Activated CD8-positive, alpha-beta memory T cell treated with anti-CD3 and anti-CD28 coated beads for 1 hour (primary cell): ENCODE measurements at places on chromosomes 3 and 15.

DNA sequence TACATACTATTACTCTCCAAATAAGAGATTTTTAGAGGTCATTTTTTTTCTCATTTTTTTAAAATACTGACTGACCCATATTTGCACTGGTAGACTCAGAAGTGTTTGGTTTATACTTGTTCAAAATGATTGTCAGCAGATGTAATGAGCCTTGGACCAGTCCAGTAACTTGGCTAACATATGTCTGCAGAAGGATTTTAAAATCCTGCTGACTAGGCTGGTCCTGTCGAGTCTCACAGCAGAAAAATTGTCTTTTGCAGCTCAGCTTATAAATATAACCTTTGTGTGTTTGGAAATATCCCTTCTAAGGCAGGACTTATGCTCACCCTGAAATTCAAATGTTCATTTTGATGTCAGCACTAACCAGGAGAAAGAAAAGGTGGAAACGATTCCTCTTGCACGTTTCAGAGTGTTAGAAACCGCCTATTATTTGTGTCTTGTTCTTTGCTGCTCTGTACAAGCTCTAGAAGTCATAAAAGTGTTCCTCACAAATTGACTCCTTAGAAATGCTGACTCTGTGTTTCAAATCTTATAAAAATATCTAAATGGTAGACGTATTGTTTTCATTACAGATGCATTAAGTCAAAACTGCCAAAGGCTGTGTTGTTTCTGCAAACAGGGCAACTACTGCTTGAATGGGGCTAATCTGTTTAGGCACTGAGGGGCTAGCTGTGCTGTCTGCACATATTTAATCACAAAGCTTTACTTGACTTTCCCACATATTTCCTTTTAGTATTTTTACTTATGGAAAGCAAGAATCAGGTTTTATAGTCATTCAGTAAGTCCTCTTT, 95.3 kb downstream of the CHL1 start:
- DNase-seq: no peak

DNA sequence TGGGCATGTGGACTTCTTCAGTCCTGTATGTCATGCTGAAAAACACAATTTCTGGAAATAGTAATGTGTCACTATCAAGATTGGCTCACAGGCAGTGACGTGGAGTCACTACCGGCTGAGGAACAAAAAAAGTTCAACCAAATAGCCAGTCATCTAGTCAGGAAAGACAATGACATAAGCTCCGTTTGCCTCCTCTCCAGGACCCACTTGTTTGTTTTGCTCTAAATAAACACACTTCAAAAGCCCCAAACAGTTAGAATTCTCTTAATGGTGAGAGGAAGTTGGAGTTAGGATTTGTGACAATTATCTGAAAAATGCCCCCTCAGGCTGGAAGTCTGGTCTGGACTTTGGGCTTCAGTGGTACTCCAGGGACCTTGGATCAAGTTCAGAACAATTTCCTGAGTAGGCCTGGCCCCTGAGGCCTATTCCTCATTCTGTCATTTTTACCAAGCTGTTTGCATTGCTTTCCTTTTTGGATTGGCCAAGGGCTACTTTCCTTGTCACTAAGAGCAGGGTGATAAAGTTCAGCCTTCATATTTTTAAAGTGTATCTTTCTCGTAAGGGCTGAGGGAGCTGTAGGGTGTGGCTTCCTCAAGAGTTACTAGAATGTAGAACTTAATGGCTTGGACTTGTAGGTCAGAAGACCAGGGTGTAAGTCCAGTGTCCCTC, 98.9 kb downstream of the EOMES start:
- no peak for DNase-seq

DNA sequence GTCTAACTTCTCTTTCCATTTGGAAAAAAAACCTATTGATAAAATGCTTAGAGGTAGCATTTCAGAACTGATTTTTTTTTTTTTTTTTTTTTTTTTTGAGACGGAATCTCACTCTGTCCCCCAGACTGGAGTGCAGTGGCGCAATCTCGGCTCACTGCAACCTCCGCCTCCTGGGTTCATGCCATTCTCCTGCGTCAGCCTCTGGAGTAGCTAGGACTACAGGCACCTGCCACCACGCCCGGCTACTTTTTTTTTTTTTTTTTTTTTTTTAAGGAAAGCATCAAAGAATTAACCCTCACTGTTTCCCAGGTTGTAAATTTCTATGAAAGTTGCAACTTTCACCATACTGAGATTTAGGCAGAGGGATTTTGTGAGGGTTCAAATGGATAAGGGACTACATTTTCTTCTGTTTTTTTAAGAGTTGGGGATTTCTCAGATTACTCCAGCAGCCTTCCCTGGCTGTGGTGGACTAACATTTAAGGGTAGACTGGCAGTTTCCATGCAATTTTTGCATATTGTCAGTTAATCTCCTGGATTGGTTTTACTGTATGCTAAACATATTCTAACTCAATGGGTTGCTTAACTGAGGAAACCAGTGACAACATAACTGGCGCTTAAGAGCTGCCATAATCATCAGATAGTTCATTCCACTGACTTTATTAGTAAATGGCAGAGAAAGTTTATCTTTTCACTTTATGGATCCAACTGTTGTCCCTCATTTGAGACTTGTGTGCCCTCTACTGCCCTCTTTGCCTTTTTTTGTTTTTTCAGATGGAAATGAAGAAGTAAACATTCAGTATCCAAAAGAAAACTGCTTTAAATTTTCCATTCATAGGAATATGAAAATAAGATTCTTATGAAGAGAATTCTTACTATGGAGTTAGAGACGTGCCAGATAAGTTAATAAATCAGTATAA, 93.7 kb downstream of the NPTN start:
- DNase-seq: no peak

DNA sequence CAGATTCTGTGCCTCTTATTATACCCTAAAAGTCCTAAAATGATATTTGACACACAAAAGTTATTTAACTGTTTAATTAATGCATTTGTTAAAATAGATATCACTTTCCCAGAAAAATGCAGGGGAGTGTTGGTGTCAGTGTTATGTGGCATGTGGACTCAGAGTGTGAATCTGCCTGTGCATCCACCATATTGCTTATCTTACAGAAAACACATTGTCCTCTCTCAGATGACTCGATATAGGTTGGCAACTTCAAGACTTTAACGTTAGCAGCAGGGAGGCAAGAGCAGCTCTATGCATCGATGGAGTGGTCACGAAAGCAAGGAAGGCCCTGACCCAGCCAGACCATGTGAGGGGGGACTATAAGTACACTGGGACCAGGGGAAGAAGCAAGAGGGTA, 165.4 kb upstream of the DCBLD2 start:
- DNase-seq: no peak

- DNase-seq: no peak
These were observed 123.0 kb upstream of the AGBL1 start for GRCh38 chr15:85956532-85957275.

DNA sequence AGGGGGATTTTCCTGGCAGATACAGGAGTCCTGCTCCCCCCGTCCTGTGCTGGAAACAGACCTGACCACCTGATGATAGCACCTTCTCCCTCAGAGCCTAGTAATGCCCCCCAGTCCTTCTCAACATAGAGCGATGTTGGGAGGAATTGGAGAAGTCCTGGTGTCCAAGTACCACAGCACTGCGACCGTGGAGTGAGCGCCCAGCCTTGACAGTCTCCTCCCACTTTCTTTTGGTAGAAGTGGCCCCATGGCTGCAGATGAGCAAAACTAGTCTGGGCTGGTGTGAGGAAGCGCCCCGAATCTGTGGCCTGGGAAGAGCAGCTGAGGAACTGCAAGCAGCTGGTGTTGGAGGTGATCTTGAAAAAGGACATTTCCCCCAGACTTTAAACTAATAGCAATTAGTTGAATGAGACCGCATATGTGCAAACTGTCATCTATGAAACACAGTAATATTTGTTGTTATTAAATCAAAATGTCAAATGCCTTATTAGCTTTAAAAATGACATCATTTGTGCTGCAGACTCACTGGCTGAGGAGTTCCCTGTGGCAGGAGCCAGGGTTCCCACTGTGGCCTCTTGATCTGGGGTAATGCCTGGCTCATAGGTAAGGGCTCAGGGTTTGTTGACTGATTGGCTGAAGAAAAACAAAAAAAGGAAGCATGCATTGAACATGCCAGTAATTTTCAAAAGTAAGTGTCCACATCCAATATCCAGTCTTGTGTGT, 121.8 kb downstream of the CACNA2D3 start:
- no peak for DNase-seq

DNA sequence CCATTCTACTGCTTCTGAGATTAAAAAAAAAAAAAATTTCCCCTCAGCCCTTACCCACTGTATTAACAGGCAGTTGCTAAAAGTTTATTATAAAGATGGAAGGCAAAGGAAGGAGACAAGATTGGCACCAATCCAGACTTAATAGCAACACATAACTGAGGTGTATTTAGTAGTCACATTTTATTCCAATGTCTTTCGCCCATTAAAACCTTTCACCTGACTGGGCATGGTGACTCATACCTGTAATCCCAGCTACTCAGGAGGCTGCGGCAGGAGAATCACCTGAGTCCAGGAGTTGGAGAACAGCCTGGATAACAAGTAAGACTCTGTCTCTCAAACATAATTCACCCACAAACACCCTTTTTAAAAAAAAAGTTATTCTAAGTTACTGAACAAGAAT, 4.4 kb downstream of the ACAP2 start:
- DNase-seq: no peak

DNA sequence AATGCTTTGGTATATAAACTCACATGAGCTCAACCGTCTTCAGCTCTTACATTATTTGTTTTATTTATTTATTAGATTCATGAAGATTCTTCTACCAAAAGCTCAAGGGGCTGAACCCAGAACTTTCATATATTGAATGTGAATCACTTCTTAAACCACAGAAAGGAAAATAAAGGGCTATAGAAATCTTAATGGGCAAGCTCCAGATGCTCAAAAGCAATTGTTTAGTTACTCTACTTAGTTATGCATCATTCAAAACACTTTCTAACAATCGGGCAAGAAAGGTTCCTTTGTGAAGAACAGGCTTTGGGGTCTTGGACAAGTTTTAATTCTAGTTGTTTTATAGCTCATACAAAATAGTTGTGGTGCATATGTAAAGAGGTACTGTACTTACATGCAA, 380.2 kb downstream of the TIGIT start:
- no peak for DNase-seq

GRCh38 chr3:169534439-169534838, 129.1 kb downstream of the MECOM start:
- no peak for DNase-seq
